GM12878 (cell line): ENCODE measurements at places on chromosomes 3 and 15.

DNA sequence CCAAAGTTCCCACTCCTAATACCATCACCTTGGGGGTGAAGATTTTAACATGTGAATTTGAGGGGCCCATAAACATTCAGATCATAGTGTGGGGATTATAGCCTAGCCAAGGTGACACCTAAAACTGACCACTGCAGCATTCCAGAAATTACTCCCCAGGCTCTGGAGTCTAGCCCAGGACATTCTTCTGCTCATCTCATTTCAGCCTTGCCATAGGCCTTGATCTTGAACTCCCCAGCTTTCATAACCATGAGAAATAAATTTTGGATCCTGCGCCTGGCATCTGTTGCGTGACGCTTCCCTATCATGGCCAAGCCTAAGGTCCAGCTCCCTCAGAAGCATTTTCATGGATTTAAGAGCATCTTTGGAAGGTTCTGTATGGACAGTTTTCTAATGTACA, 502.9 kb upstream of the THBS1 start:
- no peak for DNase-seq

DNA sequence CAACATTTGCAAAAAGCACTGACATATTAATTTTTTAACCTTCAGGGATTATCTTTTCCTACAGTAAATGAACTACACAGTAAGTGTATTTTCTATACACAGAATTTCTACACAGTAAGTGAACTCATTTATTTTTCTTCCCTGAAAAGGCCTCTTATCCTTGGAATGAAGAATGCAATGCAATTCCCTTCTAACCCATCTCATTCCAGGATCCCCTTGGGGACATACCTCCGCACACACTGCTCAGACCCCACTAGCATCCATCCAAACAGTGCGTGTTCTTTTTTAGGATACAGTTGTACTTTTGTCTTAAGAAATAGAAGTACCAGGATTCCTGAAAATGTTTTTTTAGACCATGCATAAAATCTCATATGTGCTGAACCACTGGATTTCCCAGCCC, 152.8 kb downstream of the UACA start:
- no peak for DNase-seq

DNA sequence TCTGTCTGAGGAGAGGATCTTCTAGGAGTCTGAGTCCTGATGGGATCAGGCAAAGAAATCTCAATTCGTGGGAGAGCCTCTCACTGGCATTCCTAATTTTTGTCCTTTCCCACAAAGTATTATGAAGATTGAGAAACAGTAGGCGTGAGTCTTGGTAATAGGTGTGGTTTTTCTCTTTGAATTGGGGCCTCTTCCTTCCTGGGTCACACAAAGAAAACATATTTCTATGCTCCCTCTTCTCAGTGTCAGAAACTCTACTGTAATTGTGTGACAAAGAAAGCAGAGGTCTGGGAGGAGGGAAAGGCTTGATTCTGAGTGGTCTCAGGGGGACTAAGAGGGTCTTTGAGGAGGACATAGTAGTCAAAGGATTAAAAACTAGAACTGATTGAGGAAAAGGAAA, 6.0 kb downstream of the GABRR3 start:
- no peak for DNase-seq

DNA sequence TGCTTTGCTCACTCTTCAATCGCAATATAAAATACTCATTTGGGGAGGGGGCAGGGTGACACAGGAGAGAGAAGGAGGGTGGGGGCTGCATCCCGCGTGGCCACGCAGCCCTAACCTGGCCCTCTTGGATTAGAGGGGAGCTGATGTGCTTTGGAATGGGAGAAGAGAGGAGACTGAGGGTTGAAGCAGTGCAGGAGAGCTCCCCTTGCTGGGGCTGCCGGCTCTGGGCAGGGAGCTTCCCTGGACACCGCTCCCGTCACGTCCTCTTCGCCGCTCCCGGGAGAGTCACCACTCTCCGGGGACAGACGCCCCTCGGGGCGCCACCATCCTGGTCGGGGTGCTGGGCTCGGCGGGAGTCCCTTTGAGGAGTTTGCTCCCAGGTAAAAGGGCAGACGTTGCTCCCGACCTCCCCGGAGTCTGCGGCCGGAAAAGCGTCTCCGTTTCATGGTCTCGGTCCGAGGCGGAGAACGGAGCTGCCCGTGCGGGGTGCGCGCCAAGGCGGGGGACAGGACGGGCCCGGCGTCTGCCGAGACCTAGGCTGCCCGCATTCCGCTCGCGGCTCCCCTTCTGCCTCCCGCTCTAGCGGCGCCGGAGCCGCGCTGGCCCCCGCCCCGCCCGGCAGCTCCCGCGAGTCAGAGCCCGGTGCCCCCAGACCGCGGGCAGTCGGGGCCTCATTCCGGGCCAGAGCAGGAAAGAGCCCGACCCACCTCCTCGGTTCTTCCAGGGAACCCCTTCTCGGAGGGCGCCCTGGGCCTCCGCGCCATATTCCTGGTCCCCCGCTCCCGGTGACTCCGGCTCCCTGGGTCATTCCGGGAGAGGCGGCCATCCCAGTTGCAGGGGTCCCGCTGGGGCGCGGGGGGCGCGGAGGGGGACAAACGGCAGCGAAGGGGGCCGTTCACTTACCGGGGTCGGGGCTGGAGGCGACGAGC, 603 bp downstream of the SLC7A14 start:
- no peak for DNase-seq

- DNase-seq: no peak
Observed at GRCh38 chr15:65529762-65530317, 423 bp upstream of the HACD3 start.

DNA sequence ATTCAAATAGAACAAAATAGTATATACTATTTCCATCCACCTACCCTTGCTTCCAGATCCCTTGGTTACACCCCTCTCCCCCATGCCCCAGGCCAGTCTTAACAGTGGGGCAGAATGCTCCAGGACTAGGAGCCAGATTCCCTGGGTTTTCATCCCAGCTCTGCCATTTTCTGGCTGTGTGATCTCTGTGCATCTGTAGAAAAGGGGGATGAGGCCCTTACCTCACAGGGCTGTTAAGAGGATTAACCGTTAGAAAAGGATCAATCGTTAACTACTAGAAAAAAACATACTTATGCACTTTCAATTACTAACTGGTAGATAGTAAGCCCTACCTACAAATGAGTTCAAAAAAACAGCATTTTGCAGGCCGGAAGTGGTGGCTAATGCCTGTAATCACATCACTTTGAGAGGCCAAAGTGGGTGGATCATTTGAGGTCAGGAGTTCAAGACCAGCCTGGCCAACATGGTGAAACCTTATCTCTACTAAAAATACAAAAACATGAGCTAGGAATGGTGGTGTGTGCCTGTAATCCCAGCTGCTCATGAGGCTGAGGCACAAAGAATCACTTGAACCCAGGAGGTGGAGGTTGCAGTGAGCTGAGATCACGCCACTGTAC, 11.7 kb downstream of the EBLN2 start:
- no peak for DNase-seq

DNA sequence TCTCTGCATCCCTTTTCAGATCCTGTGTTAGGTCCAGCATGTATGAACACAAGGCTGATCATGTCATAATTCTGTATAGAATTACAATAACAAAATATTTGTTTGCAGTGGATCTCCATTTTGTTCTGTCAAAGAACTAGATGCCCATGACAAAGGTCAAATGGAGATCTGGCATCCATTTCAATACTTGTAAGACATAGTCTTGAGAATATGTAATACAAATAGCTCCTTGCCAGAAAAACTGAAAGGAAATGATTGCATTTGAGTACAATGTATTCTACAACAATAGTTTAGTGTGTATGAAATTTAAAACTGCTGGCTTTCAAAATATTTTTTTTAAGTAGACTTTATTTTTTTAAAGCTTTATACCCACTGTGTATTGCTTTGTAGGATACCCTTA, 101.1 kb downstream of the CMSS1 start:
- no peak for DNase-seq

DNA sequence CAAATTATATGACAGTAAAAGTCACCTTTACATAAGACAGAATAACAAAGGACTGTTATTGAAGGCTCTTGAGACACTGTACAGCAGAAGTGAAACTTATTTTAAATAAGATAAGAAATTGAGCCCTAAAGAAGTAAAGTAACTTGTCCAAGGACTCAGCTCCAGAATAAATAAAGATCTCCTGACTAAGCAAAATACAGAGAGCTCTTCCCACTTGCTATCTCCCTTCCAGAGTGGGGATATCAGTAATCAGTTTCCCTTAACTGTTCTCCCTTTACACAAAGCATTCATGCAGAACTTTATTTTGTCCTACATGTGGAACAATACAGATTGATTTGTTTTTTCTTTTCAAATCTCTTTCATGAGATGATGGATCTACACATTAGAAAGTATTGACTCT, 129.5 kb upstream of the BHLHE40 start:
- DNase-seq: no peak

GRCh38 chr3:67602816-67603215, 51.6 kb downstream of the SUCLG2 start:
- no peak for DNase-seq

- no peak for DNase-seq
Observed at GRCh38 chr3:115254492-115255196, 107.6 kb upstream of the ZBTB20 start.

DNA sequence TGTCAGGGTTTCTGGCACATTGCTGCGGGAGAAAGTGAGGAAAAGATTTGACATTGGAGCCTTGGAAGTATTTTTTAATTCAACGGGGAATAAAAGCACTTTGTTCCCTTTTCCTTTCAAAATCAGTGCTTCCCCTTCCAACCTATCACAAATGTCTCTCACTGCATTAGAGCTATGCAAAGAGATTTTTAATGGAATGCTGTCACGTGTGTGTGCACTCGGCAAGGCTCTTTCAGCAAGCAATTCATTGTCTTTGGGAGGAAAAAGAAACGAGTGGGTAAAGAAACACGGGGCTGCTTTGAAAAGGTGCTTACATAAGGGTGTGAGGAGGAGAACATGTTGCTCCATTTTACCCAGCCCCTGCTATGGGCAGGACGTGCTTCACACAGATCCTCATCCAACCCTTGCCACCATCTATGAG, 490.4 kb upstream of the PROK2 start:
- no peak for DNase-seq

DNA sequence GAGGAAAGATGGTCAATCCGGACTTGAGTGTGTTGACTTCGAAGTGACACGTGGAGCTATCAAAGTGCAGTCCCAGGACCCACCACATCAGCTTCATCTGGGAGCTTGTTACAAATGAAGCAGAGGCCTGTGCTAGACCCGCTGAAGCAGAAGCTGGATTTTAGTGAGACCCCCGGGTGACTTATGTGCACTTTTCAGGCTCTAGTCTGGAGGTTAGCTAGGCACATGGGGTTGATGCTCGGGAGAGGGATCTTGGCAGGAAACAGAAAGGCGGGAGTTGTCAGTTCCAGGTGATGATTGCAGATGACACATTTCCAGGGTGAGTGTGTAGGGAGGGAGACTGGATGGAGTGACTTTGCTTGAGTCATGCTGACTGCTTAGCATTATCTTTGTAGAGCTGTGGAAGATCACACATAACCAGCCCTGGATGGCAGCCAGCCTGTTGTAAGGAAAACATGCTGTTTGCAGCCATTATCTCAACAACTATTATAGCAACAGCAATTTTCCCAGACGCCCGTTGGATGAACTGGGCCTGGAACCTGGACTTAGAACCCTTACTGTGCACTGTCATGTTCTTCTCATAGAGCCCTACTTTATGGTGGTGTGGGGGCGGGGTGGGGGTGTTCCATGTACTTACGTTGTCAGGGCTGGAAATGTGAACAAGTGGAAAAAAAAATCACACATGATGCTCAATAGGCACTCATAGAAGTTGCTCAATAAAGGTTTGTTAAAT, 122.4 kb downstream of the THSD4 start:
- no peak for DNase-seq

DNA sequence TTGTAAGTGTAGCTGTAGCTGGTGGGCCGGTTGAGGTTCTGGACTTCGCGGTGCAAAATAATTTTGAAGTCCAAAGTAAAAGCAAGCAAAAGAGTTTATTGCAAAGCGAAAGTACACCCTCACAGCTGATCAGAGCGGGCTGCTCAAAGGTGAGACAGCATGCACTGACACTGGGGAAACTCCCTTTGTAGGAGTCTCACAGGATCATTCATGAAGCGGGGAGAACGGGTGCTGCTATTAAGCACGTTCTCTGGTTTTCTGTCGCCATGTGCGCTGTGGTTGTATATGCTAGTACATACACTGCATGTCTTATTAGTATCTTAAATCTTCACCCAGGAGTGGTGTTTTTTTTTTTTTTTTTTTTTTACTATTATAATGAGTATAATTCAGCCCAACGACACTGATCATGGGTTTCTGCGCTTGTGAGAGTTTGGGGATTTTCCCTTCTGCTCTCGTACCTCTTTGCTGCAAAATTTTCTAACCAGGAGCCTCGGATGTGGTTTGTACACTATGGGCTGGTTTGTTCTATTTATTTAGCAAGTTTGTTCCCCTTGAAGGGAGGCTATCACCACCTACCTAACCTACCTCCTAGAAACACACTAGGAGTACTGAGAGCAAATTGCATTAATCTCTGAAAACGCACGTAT, 1.4 kb upstream of the AP4E1 start:
- peak; percentile 86 for DNase-seq

DNA sequence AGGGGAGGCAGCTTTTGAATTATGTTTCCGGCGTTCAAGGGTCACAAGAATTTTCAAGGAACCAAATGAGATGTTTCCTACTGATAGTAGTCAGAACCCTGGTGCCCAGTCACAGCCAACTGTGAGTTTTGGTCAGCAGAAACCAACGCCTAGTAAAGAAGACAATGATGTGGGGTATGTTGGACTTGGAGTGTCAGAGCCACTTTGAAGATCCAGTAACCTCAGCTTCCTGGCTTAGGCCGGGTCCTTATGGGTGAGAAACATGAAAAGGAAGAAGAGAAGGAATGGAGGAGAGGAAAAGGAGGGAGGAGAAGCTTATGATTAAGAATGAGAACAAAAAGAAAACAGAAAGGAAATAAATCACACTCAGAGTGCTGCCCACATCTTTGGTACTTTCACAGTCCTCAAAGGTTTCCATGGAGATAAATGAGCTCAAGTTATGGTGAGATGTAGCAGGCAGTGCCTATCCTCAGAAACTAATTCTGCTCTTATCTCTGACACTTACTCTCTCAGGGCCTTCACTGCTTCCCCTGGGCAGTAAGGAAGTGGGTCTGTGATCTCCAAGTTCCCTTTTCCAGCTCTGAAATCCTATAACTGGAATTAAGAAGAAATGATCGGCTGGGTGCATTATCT, 2.0 kb upstream of the MCF2L2 start:
- DNase-seq: no peak

- peak; percentile 71 for DNase-seq
Observed at GRCh38 chr3:16824081-16824696, 60.6 kb upstream of the PLCL2 start.

DNA sequence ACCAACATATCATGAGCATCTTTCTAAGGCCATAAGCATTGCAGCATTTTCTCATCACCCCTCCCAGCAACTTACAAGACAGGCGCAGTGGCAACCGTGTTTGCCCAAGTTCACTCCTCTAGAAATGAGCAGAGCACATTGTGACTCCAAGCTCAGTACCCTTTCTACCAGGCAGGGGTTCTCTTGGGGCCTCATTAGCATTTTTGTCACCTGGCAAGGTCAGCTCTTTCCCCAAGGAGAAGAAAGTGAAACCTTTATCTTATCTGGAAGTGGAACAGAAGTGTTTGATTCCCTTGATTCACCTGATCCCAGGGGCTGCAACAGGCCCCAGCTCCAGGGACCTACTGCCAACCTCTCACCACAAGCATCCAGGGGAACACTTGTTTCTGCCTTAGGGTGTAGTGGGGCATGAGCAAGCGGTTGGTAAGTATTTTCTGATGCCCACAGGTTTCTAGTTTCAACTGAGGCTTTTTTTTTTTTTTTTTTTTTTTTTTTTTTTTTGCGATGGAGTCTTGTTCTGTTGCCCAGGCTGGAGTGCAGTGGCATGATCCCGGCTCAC, 44.0 kb upstream of the HERC1 start:
- no peak for DNase-seq
